NCI-H460 (cell line): ENCODE measurements at places on chromosomes 5 and 9. TPM values are rescaled to one million over a fixed set of nuclear protein-coding genes. Genes with fewer than 3 reads are reported as not detected.

The CEP72 gene
- 22.9 and 29.0 TPM in 2 replicates for total RNA-seq

The CCDC192 gene
- total RNA-seq = not detected in 2 replicates

The BAAT gene
- 0.10 and 0.14 TPM in 2 replicates for total RNA-seq

The DOK3 gene
- total RNA-seq = 0.61 and 1.2 TPM in 2 replicates

The CATSPER3 gene
- total RNA-seq = 0.17 and 0.40 TPM in 2 replicates

The NTRK2 gene
- 0.06 and 0.12 TPM in 2 replicates for total RNA-seq

The DNAI1 gene
- 0.25 TPM in 1 of 2 replicates, not detected in the other for total RNA-seq

The FGF10 gene
- not detected in 2 replicates for total RNA-seq

The PCDHB12 gene
- total RNA-seq = 0.75 and 0.99 TPM in 2 replicates

The FBXL7 gene
- total RNA-seq = 3.9 TPM in 2 replicates

The CNTNAP3 gene
- total RNA-seq = 2.7 and 3.9 TPM in 2 replicates

The DEPDC1B gene
- 38.4 and 39.4 TPM in 2 replicates for total RNA-seq

The WDR38 gene
- not detected in 2 replicates for total RNA-seq

The PNPLA7 gene
- 0.10 and 0.26 TPM in 2 replicates for total RNA-seq

The ADGRD2 gene
- not detected in 2 replicates for total RNA-seq

The ZFP37 gene
- total RNA-seq = not detected in 2 replicates

The ECM2 gene
- 0.07 TPM in 1 of 2 replicates, not detected in the other for total RNA-seq

The SPAAR gene
- 0.46 TPM in 1 of 2 replicates, not detected in the other for total RNA-seq

The SLC45A2 gene
- total RNA-seq = not detected in 2 replicates

The HDHD3 gene
- 10.8 and 14.8 TPM in 2 replicates for total RNA-seq

The PTPRD gene
- total RNA-seq = 45.3 and 50.4 TPM in 2 replicates

The PCDHB9 gene
- total RNA-seq = 0.40 and 0.69 TPM in 2 replicates

The TNFAIP8 gene
- total RNA-seq = 27.3 and 35.2 TPM in 2 replicates

The IL3 gene
- total RNA-seq = not detected in 2 replicates

The RNF180 gene
- total RNA-seq = 2.8 and 2.9 TPM in 2 replicates

The GRXCR2 gene
- not detected in 2 replicates for total RNA-seq

The PDE6A gene
- 0.02 TPM in 1 of 2 replicates, not detected in the other for total RNA-seq

The ADAMTSL1 gene
- total RNA-seq = 0.14 and 0.40 TPM in 2 replicates

The DPH7 gene
- 24.4 and 29.9 TPM in 2 replicates for total RNA-seq

The FBN2 gene
- 29.7 and 29.8 TPM in 2 replicates for total RNA-seq

The F2RL1 gene
- 2.1 and 3.0 TPM in 2 replicates for total RNA-seq

The C5orf15 gene
- 96.1 and 105 TPM in 2 replicates for total RNA-seq

The RNF183 gene
- total RNA-seq = 0.32 TPM in 1 of 2 replicates, not detected in the other

The PAPPA gene
- 43.0 and 43.5 TPM in 2 replicates for total RNA-seq

The CDC37L1 gene
- total RNA-seq = 10.7 and 12.0 TPM in 2 replicates

The AGXT2 gene
- not detected in 2 replicates for total RNA-seq

The LOX gene
- total RNA-seq = 0.29 and 0.30 TPM in 2 replicates

The TENT4A gene
- 14.5 and 17.7 TPM in 2 replicates for total RNA-seq

The OTP gene
- total RNA-seq = not detected in 2 replicates

The CYLC2 gene
- total RNA-seq = not detected in 2 replicates

The LRRC19 gene
- total RNA-seq = not detected in 2 replicates

The KCNV2 gene
- total RNA-seq = not detected in 2 replicates

The DCAF10 gene
- 21.4 and 21.8 TPM in 2 replicates for total RNA-seq

The FBLL1 gene
- total RNA-seq = 1.0 and 1.7 TPM in 2 replicates

The GABRA6 gene
- total RNA-seq = not detected in 2 replicates

The SPATA31A3 gene
- not detected in 2 replicates for total RNA-seq
